ENCODE measurements at places on chromosomes 12 and 14. TPM values are rescaled to one million over a fixed set of nuclear protein-coding genes. Genes with fewer than 3 reads are reported as not detected.

DNA sequence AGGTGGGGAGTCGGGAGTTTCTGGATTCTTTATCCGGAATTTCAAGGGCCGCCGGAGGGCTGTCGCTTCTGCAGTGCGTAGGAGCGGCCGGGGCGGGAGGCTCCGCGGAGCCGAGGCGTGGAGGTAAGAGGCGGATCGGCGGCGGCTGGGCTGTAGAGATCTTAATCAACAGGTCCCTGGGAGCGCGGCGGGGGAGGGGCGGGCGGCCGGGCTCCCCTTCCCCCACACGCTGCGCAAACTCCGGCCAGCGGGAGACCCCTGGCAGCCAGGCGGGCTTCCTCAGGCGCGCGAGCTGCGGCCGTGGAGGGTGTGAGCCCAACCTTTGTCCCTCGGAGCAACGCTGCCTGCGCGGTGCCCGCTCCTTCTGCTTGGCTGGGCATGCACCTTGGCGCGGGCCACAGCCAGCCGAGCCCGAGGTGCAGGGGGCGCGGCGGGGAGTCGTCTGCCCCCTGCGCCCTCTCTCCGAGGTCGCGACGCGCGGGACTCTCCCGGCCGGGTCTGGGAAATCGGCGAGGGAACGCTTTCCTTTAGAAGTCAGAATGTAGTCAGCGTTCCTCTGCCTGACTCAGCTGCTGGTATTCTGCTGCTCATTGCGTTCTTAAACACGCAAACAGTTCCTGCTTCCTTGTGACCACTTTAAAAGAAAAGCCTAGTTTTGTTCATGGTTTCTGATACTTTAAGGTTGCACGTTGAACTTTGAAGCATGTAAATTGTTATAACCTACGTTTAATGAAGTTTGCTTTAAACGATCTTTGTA is at the start of gene PALS1:
Gene PALS1 (plus strand): TSS at position 25 of the 757 bp plus-strand sequence. CDS start 37,736 bp downstream, outside the sequence.
- DNase-seq = peak; percentile 40

- DNase-seq = no peak
Measured at GRCh38 chr14:58942516-58942915, 246.0 kb upstream of the DAAM1 start.

GRCh38 chr14:76050250-76050649 is 64.7 kb downstream of the IFT43 start:
- no peak for DNase-seq

NPFF gene
- total RNA-seq = not detected

GRCh38 chr12:123898673-123899072 is 74.0 kb downstream of the CCDC92 start:
- no peak for DNase-seq

PSMA3 gene
- 63.4 TPM for total RNA-seq

SMIM41 gene
- total RNA-seq = 3.4 TPM

GRCh38 chr12:39443929-39444209 is 949 bp upstream of the KIF21A start:
- DNase-seq = peak; percentile 7

PTPRB gene
- 42.2 TPM for total RNA-seq

GRCh38 chr14:39091716-39092115 is 11.3 kb downstream of the SEC23A start:
- no peak for DNase-seq

NR4A1 gene
- total RNA-seq = 18.3 TPM

DNA sequence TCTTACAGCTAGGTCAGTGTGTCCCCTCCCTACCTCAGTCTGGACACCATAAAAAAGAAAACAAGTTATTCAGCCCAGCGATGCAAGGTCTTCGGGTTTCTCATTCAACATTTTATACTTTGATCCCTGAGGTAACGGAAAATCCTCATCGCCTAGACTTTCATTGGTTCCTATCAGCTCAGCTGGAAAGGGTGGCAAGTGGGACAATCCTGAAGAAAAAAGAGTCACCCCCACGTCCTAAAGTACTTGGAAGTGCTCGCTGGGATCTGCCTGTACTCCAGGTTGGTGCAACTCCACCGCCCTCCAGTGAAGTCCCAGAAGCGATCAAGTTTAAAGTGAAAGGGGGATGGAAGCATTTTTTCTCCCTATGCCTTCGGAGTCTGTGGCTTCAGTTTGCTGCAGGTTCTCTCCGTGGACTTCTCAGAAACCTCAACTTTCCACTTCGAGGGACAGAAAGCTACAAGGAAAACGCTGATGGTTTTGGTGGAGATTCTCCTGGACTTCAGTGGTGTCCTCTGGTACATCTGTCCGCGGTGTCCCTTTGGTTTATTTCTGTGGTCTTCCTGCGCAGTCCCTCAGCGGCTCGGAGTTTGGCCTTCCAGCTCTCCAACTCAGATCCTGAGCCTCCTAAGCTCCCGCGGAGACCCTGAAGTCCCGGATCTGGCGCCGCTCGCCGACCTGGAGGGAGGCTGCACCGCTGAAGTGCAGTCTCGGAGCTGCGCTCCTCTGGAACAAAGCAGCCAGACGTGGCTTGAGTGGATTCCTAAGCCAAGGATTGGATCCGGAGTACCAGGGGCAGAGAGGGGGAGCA is 1.8 kb upstream of the LRFN5 start:
- DNase-seq = peak; percentile 39

MIP gene
- total RNA-seq = not detected

- DNase-seq = no peak
Measured at GRCh38 chr12:47801904-47802246, 17.8 kb downstream of the HDAC7 start.

DNA sequence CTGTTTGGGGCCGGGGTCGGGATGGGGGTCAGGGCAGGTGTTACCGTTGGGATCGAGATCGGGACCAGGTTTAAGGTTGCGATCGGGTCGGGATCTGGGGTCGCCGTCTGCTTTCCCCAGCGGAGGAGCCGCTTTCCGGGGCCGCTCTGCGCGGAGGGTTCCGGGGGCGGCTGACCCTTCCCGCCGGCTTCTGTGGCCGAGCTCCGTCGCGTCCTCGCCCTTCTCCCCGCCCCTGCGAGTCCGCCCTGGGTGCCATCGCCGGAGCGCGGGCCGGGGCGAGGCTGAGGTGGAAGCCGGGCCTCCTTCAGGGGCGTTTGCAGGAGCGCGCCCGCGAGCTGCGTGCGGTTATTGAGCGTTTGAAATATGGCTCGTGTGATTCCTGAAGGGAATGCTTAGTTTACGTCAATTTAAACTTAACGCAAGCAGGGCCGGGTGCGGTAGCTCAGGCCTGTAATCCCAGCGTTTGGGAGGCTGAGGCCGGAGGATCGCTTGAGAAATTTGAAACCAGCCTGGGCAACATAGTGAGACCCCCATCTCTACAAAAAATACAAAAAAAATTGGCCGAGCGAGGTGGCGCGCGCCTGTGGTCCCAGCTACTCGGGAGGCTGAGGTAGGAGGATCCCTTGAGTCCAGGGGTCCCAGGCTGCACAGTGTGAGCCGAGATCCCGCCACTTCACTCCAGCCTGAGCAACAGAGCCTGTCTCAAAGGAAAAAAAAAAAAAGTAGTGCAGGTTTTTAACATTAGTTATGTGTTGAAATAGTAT is 620 bp downstream of the PGAM5 start:
- DNase-seq = no peak

GRCh38 chr14:60963761-60964160 is 17.1 kb downstream of the TRMT5 start:
- DNase-seq = no peak

DDX23 gene
- total RNA-seq = 52.2 TPM

DNA sequence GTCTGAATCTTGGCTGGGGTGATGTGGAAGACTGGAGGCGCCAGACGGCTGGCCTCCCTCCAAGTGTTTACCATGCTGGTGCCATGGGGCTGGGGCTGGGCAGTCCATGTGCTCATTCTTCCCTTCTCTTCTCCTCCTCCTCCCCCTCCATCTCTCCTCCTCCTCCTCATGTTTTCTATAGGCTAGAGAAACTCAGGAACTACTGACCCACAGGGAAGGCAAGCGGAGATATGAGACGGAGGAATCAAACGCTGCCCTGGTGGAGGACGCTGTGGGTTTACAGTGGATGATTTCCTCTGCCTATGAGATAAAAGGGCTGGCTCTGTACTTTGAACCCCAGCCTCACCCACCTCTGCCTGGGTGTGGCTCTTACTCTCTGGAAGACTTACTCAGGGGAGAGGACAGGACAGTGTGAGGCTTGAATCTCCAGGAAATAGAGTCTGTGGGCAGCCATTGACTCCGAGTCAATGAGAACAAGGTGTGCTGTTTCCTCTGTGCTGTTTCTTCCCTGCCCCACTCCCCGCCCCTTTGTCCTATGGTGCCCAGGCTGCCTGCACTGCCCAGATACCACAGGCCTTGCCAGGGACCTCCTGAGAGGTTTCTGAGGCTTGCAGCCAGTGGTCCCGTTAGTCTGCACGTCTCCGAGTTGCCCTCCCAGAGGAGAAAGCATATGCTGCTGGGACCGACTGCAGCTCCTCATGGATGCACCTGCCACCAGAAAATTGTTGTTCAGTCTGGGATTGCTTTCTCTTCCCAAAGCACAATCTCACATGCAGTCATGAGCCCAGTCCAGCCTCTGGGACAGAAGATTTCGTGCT is 132.6 kb upstream of the ARHGAP5 start:
- no peak for DNase-seq

G2E3 gene
- 45.6 TPM for total RNA-seq

DNA sequence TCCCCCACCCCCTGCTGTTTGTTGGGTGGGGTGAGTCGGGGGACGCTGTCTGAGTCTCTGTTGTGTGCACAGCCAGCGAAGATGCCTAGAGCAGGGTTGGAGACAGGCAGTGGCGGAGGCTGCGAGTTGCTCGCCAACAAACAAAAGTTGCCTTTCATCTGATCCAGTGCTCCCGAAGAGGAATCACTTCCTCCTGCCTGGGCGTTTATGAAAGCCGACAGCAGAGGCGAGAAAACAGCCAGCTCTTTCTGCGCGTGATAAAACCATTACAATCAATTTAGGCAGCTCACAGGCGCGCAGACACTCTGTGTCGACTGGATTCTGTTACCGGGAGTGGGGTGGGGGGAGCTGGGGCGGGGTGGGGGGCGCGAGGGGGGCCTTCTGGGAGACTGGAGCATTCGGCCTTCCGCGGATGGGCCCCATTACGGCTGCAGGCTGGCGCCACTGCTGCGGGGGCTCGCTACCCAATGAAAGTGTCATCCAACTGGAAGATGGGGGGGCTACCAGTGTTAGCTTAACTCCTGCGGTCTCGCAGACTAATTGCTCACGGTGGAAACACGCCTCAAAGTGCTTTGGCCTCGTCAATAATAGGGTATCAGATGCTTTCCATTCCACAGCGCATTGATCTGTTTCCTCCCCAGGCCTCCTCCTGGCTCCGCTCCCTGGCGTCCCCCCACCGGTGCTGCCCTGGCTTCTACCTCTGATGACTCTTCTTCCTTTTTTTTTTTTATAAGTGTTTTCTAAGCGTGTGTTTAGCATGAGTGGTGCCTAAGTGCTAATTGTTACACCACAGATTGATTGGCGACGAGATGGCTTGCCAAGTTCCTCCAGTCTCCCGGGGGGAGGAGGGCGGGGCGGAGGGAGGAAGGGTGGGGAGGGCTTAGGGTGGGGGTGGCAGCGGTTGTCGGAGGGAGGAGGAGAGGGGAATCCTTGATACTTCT is 678.4 kb downstream of the MED13L start:
- peak; percentile 53 for DNase-seq

CPNE6 gene
- total RNA-seq = 0.58 TPM

GRCh38 chr14:24071836-24072430 is 571 bp downstream of the CPNE6 start:
- no peak for DNase-seq

DDHD1 gene
- 71.1 TPM for total RNA-seq

LUM gene
- 2,635 TPM for total RNA-seq

- DNase-seq = no peak
Measured at GRCh38 chr12:62776575-62776974, 158.4 kb downstream of the PPM1H start.

GRCh38 chr12:100238801-100239200 is 28.1 kb downstream of the DEPDC4 start:
- DNase-seq = no peak

KRT74 gene
- total RNA-seq = not detected

CMKLR1 gene
- total RNA-seq = 17.6 TPM

GRCh38 chr12:119868992-119869391 is 8.1 kb downstream of the CIT start:
- no peak for DNase-seq

DNA sequence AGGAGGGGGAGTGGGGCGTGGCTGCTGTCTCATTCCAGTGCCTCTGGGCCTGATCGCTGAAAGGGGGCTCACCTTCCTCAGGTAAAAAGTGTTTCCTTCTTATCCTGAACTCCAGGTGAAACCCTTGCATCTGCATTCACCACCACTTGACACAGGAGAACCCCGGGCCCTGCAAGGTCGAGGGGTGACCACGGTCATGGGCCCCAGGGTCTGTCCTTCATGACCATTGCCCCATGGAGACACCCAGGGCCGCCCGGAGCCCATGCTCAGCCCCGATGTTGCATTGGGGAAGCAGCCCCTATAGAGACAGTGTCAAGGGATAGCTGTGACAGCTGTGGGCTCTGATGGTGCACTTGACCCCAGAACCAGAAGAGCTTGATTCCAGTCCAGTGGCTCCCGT is 34.4 kb upstream of the DYNC1H1 start:
- DNase-seq = no peak

- DNase-seq = no peak
Measured at GRCh38 chr12:67698672-67699581, 50.4 kb downstream of the DYRK2 start.

CEBPE gene
- total RNA-seq = not detected

LPAR5 gene
- total RNA-seq = 1.7 TPM

- DNase-seq = no peak
Measured at GRCh38 chr12:64286521-64286920, 64.4 kb upstream of the KICS2 start.

LRP1-AS gene
- not detected for total RNA-seq

- no peak for DNase-seq
Measured at GRCh38 chr12:6307529-6307928, 3.0 kb upstream of the PLEKHG6 start.

GRCh38 chr12:11807458-11807857 is 158.0 kb downstream of the ETV6 start:
- DNase-seq = no peak

DNA sequence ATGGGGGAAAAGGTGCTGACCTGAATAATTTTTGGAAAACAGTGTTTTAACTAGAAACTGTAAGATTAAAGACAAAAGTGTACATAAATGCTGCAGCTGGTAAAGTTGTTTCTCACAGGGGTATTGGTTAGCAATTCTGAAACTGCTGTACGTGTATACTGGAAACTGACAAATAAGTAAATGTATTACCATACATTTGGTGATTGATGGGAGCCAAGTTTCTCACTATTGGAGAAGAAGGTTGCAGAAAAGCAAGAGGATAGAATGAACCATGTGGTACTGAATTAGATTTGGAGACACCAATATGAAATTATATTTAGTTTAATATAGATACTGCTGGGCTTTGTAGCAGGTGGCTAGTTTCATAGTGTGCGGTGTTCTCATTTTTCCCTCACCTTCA is 19.6 kb upstream of the FBXO33 start:
- DNase-seq = no peak

- DNase-seq = no peak
Measured at GRCh38 chr12:98612696-98613334, 19.3 kb downstream of the SLC25A3 start.

TEX22 gene
- 0.11 TPM for total RNA-seq

KRT7 gene
- 147 TPM for total RNA-seq

KLRB1 gene
- 2.3 TPM for total RNA-seq

All from urinary bladder (tissue), 4 donors.